ENCODE measurements at places on chromosomes 4 and X. TPM values are rescaled to one million over a fixed set of nuclear protein-coding genes. Genes with fewer than 3 reads are reported as not detected.

DNA sequence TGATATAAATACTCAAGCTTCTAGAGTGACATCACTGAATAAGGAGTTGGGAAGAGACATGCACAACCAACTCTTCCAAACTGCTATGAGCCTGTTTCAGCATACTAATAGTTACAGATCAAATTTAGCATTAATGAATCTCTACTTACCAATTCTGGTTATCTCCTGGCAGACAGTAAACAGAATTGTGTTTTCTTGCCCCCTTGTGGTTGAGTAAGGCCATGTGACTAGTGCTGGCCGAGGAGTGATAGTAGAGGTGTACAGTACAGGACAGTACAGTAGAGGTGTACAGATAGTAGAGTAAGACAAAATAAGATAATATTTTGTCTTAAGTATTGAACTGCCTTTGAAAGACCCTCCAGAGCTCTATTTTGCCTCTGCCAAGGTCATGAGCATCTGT, 681.4 kb downstream of the GABRG1 start:
- peak; percentile 58 for DNase-seq

DNA sequence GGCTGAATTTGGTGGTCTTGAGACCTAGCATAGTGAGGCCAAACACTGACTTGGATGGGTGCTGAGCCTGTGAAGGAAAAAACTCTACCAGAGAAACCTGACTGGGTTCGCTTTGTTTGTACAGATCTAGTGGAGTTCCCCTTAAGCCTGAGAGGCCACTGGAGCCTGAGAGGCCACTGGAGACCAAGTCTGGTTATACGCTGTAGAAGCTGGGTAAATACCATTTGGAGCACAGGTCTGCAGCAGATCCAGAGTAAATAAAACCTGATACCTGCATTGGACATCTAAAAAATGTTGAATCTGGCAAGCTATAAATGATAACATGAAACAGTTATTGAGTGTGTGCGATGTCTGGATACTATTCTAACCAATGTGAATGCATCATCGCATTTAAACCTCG, 104.3 kb upstream of the IGSF1 start:
- DNase-seq: no peak

DNA sequence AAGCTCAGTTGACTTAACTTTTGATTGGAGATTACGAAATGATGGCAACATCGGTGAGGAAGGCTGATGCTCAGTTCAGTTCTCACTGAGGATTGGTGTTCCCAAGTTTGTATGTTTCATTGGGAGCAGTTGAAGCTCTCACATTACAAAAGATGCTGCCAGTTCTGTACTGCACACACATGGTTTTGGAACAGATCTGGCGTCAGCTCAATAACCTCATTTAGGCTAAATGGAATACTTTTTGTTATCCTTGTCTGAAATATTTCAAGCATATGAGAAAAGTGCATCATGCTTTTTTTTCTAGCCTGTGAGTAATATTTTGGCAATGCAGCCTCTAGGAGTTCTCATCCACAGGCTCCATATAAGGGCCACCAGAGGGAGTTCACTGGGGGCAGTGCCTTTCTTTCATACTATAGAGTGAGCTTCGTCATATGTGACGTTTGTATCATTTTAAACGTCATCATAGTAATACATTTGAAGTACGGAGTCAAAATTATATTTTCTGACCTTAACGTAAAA, 4.1 kb downstream of the ENPEP start:
- no peak for DNase-seq

- DNase-seq: no peak
Measured at GRCh38 chr4:92198711-92199110, 105.1 kb upstream of the GRID2 start.

The ALAS2 gene
- not detected for total RNA-seq

DNA sequence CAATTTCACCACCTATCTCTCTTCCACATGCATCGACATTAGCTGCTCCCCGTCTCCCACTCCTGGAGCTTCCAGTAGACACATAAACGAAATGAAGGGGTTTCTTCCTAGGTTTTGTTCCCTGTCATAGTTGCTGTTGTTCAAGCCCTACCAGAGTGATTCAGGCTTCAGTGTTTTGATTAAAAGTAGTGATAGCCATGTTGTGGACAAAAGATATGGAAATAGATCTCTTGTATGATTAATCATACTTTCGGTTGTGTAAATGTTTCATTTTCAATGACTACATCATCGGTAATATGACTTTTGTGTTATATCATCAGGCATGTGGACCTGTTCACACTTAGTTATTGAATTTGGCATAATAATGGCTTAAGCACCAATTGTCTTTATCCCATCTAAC, 96.5 kb upstream of the KLF3 start:
- no peak for DNase-seq
